ENCODE measurements at places on chromosomes 11 and 22.

DNA sequence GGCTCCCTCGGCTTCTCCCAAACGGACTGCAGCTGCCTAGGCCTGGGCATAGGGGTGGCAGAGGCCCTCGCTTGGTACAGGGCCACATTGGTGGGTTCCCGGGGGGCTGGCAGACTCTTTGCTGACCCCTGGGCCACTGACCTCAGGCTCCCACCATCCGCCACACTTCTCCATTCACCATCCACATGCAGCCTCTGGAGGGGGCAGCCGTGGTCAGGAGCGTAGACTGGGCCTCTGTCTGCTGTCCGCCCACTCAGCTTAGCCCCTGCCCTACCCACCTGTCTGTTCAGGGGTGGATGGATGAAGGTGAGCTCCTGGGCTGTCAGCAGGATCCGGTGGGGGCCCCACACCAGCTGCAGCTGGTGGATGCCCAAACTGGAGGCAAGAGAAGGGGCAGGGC, 45.7 kb upstream of the LRRC32 start:
- no peak for DNase-seq

DNA sequence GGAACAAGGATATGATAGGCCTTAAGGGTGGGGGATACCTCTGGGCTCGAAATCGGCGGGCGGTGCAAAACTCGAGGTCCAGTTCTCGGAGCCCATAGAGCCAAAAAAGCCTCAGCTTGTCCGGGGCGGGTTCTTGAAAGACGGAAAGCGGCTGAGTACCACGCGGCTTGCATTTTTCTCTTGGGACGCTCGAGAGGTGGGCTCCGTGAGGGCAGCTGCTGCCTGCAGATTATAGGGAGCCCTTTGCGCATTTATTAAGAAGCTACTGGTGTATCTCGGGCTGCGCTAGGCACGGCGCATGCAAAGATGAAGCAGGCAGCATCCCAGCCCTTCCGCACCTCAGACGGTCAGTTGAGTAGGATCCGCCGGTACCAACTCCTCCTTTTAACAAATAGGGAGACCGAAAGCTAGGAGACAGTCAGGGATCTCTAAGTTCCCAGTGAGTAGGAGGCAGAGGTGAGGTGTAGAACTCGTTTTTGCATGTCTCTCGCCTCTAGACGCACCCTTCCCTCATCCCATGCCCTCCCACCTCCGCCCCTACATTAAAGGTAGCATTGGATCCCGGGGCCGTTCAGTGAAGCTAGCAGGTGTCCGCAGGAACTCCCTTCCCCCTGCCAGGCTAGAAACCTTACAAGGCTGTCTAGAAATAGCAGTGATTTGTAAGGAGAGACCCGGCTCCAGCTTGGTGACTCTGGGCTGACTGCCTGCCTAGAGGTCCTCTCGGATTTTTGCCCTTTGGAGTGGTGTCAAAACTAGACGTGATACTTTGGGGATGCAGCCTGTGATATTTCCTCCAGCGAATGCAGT, 768 bp downstream of the LDHA start:
- peak; percentile 28 for DNase-seq

- no peak for DNase-seq
These were observed 4.3 kb upstream of the OR52E1 start for GRCh38 chr11:5065027-5065426.

- DNase-seq = no peak
These were observed 39.7 kb downstream of the DEUP1 start for GRCh38 chr11:93370260-93370659.

- DNase-seq = no peak
These were observed 406.2 kb upstream of the CADM1 start for GRCh38 chr11:115910379-115910778.

DNA sequence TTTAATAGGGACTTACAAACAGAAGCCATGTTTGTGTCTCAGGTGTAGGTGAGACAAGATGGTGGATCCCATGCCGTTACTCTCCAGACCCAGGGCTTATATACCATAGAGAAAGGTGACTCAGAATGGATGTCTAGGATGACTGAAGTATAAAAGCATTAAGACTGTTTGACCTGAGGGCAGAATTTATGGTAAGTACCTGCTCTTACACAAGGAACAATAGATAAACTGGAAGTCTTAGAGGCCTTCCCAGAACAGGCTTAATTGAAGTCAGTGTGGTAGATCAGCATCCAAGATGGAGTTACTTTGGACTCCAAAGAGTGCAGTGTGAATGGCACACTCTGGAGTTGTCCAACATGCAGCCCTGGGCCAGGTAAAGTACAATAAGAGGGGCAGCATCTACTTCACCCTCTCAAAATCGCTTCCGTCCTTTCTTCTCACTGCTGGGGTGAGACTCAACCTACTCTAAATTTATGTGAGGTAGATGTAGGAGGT, 387.0 kb upstream of the DDI1 start:
- DNase-seq = no peak

DNA sequence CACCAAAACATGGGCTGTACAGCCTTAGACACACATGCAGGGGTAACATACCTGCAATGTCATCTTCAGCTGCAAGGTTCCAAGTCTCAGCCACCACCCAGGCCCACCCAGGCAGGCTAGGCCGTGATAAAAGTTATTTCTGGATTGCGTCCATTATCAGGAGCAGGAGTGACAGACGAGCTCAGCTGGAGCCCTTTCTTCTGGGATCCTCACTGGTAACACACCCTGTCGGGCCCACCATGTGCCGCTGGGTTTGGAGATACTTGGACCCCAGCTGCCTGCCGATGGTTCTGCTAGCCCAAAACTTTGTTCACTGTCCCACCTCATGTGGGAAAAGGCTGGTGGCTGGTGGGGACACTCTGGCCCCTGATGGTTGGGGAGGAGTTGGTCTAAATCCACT, 24.8 kb downstream of the TMPRSS5 start:
- no peak for DNase-seq

DNA sequence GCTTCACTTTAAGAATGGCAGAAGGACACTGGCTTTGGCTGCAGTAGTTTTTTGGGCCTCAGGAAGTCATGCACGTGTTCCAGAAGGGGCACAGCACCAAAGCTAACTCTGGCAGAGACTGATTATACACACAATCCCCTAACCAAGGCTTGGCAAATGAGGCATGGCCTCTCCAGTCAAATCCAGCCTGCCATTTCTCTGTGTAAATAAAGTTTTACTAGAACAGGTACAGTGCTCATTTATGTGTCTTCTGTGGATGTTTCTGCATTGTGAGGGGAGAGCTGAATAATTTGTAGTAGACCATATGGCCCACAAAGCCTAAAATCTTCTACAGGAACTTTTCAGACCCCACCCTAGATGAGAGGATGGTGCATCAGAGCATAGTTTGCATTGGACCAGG, 46.4 kb upstream of the MN1 start:
- DNase-seq = no peak

DNA sequence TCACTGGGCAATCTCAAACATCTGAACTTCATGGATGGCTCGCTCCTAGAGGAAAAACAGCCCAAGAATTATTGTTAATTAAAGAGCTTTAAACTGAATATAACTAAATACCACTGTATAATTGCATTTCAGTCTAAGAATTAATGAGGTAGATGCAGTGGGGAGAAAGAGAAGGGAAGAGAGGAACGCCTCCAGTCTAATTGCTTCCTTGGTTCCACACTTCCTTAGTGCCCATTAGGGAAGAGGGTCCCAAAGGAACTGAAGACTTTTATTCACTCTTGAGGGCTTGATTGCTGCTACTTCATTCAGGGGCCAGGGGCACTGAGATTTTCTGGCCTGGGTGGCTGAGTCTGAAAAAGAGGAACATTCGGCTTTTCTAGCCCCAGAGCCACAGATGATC, 11.8 kb upstream of the OR10G7 start:
- no peak for DNase-seq

DNA sequence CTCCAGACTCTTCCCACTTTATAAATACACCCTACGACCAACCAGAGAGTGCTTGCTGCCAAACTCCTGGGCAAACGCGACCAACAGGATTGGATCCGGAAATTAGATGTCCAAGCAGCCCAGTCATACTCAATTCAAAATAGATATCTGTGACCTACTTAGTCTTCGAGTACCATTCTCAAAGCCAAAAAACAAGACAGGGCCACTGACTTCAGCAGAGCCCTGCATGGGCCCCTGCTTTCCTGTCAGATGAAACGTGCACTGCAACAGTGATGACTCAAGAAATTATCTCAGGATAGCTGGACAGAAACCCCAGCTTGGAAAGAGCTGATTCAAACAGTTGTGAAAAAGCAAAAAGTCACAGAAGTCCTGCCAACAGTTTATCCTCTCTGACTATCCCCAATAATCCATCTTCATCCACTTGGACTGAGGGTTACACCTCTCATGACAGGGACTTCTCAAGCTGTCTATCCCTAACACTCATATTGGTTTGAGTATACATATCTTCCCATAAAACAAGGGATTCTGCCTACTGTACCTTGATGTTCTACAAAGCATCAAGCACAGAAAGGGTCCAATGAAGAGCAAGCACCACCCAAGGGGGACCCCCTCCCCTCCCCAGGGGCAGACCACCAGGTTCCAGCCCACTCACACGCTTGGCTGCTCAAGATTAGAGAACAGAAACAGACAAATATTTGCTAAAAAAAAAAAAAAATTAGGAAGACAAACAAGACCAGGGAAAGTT, 17.4 kb downstream of the SMCO4 start:
- DNase-seq = no peak
